ENCODE measurements at places on chromosomes 1 and 21. TPM values are rescaled to one million over a fixed set of nuclear protein-coding genes. Genes with fewer than 3 reads are reported as not detected.

DNA sequence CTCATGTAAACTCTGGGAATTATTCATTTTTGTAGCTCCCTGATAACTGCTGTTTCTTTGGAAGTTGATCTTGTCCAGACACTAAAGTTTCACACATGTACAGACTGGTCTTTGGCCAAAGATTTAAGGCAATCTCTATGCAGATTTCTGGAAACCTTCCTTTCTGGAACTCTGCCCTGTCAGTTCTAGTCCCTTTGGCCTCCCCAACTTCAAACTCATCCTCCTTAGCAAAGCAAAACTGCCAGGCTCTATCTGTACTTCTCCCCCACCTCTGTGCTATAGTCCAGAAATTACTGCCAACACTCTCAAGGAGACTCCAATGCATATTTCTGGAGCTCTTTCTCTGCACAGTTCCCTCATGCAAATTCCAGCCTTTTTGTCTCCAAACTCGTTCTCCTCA, 36.5 kb downstream of the C1orf198 start:
- no peak for DNase-seq

GRCh38 chr1:192506741-192507155, 68.8 kb upstream of the RGS1 start:
- peak; percentile 72 for DNase-seq

GRCh38 chr1:15577691-15578090, 7.2 kb downstream of the AGMAT start:
- DNase-seq = no peak

DNA sequence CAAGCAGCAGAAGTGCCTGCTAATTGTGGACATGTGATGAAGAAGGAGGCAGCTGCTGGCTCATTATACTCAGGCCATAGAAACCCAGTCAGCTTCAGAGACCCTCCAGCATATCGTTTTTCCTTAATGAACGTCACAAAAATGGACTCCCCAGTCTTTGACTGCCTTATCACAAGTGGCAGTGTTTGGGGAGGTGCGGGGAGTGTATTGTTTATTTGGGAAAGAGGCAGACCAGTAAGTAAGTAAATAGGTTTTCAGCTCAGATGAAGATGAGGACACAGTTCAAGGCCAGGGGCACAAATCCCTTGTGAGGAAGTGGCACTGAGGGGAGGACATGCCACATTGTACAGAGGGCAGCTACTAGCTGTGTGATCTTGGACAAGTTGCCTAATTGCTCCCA, 43.5 kb upstream of the NRDC start:
- no peak for DNase-seq

- DNase-seq = no peak
Measured at GRCh38 chr1:206606867-206607266, 5.4 kb downstream of the EIF2D start.

GRCh38 chr1:65793359-65793732, 651 bp downstream of the PDE4B start:
- peak; percentile 34 for DNase-seq

DNA sequence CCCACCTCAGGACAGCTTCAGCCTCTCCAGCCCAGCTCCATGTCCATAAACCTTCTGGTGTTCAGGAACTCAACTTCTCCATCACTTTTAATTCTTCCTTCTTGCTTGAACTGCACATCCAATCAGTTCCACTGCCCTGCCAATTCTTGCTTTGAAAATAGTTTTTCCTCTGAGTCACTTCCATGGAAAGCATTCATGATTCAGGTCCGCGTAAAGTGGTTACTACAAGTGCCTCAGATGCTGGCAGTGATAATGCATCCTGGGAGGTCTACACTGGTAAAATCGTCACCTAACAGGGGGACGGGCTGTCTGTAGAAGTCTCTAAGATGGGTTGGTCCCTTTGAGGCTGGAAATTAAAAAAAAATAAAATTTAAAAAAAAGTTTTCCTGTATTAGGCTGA, 25.9 kb upstream of the RCAN1 start:
- DNase-seq = peak; percentile 93

The SLC44A3 gene
- total RNA-seq = 9.7 TPM

The ERVH48-1 gene
- total RNA-seq = not detected

The PRRX1 gene
- total RNA-seq = 121 TPM

The METTL13 gene
- 38.0 TPM for total RNA-seq

The RHEX gene
- not detected for total RNA-seq

The C1orf185 gene
- total RNA-seq = not detected

The CFAP141 gene
- total RNA-seq = not detected

Data from fibroblast of lung (primary cell).